8988T (cell line): ENCODE measurements at places on chromosomes 12 and 14.

- DNase-seq, result no peak
These were observed 24.0 kb upstream of the EVL start for GRCh38 chr14:100041271-100041670.

- DNase-seq, result no peak
These were observed 9.0 kb downstream of the PHETA1 start for GRCh38 chr12:111359914-111360276.

GRCh38 chr12:13094367-13094766, 9.1 kb downstream of the GSG1 start:
- no peak for DNase-seq

- no peak for DNase-seq
These were observed 24.2 kb upstream of the HIF1A start for GRCh38 chr14:61671082-61671481.

- no peak for DNase-seq
These were observed 91.7 kb upstream of the SFSWAP start for GRCh38 chr12:131619106-131619642.

- no peak for DNase-seq
These were observed 37.6 kb downstream of the SPATA7 start for GRCh38 chr14:88422919-88423650.

GRCh38 chr14:96088911-96089310, 49.7 kb downstream of the C14orf132 start:
- no peak for DNase-seq

GRCh38 chr12:55041345-55042055, 21.7 kb downstream of the NEUROD4 start:
- no peak for DNase-seq

DNA sequence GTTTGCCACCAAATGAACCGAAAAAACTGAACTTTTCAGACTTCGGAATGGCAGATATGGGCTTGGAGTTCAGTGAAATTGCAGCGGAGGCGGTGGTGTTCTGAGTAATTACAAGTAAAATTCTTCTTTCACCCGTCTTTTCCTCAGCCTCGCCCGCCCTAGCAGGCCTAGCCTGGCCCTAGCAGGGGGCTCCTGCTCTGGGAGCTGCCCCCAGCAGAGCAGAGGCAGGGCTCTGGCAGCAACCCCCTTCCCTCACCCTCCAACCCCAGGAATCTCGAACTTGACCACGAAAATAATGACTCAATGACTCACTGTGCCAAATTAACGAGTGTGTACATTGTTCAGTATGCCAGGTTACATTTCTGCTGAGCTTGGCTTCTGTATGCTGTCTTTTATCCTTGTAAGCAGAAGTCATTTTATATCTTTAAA, 1.1 kb downstream of the PAPLN start:
- no peak for DNase-seq

GRCh38 chr14:26872515-26873361, 274.9 kb upstream of the NOVA1 start:
- DNase-seq, result no peak

DNA sequence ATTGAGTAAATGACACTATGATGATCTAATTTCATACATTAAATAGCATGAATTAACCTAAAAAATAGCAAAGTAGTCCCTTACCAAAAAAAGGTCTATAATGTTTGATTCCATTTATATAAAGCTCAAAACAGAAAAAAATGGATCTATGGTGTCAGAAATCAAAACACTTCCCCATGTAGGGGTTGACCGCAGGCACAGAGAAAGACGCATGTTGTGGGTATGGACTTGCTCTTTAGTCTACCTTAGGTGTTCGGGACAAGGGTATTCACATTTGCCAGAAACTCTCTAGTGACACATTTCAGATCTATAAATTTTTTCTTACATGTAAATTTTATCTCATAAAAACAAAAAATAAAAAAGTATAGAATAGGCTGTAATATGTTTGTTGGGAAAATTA, 1262.9 kb downstream of the TMEM121 start:
- DNase-seq, result no peak

DNA sequence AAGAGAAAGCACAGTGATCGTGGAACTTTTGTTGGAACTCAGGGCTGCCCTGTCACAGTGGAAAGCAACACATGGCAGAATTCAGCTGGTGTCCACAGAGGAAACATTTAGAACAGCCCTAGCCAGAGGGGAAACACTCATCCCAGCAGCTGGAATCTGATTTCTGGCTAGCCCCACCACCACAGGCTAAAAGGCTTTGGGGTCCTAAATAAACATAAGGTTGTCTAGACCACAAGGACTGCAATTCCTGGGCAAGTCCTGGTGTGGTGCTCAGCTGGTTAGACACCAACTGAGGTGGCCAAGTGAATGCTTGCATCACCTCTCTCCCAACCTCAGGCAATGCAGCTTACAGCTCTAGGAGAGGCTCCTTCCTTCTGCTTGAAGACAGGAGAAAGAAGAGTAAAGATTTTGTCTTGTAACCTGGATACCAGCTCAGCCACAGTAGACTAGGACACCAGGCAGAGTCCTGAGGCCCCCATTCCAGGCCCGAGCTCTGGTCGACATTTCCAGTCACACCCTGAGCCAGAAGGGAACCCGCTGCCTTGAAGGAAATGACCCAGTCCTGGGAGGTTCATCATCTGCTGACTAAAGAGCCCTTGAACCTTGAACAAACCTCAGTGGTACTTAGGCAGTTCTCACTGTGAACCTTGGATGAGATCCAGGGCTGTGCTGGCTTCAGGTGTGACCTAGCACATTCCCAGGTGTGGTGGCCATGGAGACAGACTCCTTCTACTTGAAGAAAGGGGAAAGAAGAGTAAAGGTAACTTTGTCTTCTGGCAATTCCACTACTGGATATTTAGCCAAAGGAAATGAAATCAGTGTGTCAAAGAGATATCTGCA, 85.4 kb upstream of the PLXNC1 start:
- no peak for DNase-seq

- DNase-seq, result no peak
These were observed 109.0 kb downstream of the PLEKHA5 start for GRCh38 chr12:19238540-19238939.

DNA sequence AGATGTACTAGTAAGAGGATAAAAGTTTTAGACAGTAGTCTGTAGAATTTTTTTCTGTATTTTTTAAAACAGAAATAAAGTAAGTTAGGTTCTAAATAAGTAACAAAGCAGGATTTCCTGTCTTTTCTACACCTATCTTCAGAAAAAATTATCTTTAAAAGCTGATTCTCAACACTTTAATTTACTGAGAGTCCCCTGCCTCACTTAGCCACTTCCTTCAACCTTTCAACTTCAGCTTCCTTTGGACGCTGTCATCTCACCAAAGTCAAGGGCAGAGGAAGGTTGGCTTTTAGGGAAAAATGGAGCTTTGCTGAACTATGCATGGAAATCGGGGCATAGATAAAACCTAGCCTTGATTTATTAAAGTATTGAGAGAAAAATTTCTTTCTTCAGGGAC, 44.9 kb upstream of the CERS5 start:
- DNase-seq, result no peak

DNA sequence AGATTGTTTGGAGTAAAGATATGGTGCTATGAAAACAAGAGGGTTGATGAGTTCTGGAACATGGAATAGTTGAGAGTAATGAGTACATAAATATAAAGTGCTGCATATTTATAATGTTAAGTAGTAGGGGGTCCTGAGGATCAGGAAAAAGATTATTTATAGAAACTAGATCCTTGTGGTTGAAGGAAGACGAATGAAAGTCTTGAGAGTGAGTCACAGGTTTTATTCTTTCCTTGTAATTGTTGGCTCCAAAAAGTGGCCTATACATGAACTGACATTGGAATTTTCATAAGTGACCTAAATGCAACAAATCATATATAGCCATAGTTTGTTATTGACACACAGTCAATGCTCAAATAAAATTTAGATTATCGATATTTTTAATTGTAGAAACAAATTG, 440.4 kb upstream of the PRICKLE1 start:
- DNase-seq, result no peak

DNA sequence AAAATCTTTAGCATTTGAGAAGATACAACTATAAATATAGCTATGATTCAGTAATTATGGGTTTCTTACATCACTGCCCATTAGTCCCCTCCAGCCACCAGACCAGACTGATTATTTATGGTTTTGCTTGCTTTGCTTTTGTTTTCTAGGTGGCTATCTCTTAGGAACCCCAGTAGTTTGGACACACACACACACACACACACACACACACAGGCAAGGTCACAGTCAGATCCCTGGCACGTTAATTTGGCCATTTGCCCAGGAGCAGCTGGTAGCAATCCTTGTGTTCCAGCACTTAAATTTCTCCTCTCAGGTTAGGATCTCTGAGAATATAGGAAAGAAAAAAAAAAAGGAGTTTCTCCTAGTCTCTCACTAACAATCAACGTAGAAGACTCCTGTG, 90.2 kb upstream of the RESF1 start:
- no peak for DNase-seq

- no peak for DNase-seq
These were observed 42.2 kb upstream of the FBXO33 start for GRCh38 chr14:39474416-39474911.

- DNase-seq, result no peak
These were observed 1.6 kb upstream of the PTPRB start for GRCh38 chr12:70638639-70639360.

- DNase-seq, result no peak
These were observed 299.0 kb upstream of the DDHD1 start for GRCh38 chr14:53452005-53452673.

DNA sequence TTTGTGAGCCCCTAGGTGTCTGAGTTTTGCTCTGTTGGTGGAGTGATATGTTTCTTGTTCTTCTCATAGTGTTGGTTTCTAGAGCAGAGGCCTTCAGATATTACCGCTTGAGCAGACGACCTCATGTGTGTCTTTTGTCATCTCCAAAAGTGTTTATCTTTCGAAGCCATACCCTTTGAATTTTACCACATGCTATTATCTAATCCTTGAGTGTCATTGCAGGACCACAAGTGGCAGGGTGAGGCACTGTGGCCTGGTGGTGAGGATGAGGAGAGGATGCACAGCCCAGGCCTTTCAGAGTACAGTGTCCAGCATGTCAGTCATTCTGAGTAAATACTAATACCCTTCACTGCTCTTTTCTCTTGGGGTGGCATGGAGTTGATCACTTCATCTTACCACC, 57.2 kb upstream of the CISTR start:
- DNase-seq, result no peak

DNA sequence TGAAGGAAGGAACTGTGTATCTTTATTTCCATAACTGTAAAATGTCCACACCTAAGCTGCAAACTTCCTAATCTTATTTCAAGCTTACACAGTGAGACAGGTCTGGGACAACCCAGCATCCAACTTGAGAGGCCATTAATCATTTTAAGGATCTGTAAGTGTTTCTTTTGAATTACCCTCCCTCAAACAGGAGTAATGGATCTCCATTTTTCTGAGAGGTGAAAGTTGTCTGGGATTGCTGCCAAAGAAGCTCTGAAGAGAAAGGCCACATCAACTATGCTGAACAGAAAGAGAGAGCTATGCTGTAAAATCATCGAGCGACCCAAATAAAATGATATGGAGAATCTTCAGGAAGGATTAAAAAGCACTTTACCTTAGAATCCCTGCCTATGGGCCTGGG, 131.7 kb upstream of the CPNE8 start:
- no peak for DNase-seq

DNA sequence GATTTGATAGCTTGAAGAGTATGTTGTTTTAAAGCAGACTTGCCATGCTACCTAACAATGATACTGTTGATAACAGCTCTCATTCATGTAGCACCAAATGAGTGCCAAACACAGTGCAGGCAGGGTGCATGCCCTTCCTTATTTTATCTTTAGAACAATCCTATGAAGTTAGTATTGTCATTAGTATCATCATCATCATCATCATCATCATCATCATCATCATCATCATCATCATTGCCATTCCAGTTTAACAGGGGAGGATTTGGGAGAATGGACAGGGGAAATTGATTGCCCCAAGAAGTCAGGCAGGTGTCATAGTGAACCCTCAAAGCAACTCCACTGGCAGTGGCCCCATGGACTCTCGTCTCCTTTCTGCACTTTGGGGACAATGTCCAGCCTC, 734.9 kb downstream of the VRK1 start:
- no peak for DNase-seq

GRCh38 chr14:39957987-39958386, 525.8 kb upstream of the FBXO33 start:
- no peak for DNase-seq

GRCh38 chr14:69693801-69694729, 72.9 kb upstream of the SRSF5 start:
- DNase-seq, result no peak

- DNase-seq, result no peak
These were observed 28.2 kb downstream of the DENND5B start for GRCh38 chr12:31562594-31563328.

GRCh38 chr14:69093631-69094421, 59.1 kb downstream of the DCAF5 start:
- no peak for DNase-seq

DNA sequence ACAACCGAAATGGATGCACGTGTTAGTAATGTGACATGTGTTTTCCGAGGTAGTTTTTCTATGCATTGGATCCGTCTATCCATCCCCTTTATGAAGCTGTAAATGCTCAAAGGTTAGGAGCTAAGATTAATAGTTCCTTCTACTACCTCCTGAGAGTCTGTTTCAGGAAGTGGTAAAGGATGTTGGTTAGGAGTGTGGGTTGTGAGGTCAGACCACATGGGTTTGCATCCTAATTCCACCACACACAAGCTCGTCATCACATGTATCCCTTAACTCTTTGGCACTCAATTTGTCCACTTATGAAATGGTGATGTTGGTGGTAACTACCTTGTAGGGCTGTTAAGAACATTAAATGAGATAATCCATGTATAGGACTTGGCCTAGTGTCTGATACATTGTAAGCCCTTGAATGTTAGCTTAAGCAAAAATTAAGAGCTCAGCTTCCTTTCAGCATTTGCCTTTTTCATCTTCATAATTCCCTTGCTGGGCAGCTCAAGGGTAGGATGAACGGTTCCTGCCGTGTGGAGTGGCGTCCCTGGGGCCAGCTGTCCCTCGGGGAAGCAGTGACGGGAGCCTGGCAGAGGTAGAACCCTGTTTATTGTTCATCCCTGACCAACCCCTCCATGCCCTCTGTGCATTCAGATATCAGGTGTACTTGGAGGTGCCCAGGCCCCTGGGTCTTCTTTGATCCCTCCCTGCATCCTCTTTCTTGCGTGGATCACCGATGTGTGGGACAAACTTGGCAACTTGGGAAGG, 52.3 kb downstream of the TSPAN9 start:
- no peak for DNase-seq

DNA sequence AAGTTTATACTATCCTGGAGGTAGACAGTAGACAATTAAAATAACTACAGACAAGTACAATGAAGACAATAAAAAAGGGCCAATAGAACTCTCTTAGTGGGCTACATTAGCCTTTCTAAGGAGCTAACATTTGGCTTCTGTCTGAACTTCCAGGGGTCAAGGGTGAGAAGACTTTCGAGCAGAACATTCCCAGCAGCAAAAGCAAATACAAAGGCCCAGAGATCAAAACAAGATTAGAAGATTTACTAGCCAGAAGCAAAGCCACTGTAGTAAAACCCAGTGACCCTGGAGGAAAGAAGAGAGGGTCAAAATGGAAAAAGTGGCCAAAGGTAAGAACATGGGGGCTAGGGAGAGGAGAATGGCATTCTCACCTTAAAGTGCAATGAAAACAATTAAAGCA, 63.2 kb downstream of the ATP2B1 start:
- DNase-seq, result no peak
